ENCODE measurements at places on chromosomes 13 and 19.

GRCh38 chr19:17243211-17243829 lies 2.4 kb downstream of the NR2F6 start:
- DNase-seq: no peak

DNA sequence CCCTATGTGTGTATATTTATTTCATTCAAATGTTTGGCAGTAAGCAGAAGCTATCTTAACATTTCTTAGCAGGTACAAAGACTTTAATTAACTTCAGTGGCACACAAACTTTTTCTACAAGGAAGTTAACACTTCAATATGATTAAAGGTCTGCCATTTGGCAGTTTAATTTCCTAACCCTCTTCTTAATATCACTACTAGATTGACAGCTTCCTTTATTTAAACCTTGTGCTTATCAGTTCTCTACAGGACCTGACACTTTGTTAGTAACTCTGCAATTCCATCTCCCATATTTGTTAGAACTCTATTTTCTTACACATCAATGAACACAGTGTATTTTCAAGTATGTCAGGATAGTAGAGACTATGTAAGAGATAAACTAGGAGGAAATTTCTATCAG lies 152.4 kb upstream of the ATXN8OS start:
- DNase-seq: no peak

DNA sequence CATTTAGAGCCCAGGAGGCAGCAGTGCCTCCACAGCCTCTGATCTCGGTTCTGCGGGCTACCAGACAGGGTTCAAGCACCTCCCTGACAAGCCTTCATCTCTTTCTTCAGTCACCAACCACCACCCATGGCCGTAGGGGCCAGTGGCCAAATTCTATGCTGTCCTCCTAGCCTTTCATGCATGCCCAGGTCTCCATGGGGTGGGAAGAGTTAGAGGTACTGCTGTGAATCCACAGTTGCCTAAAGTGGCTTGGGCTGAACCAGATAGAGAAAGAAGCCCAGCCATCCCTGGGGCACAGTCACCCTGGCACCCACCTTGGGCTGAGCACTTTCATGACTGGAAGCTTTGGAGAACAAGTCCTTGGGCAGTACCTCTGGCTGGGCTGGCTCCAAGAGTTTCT lies 97.4 kb downstream of the ZDHHC20 start:
- no peak for DNase-seq

GRCh38 chr19:23906835-23907234 lies 7.9 kb upstream of the ZNF726 start:
- DNase-seq: no peak

DNA sequence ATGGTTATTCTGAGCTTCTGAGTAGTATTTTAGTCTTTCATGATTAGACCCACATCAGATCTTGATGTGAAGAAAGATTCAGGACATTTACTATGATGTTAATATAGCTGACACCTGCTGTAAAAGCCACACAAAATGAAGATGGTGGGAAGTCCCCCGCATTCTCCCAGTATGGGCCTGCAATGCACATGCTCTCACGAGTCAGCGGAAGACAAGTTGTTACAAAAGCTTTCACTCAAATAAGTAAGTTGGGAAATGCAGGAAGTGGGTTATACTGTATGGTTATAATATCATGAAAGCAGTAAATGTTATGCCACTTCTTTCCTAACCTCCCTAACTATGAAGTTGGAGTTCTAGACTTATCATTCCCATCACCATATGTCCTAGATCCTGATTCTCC lies 171.9 kb downstream of the KLF5 start:
- no peak for DNase-seq

DNA sequence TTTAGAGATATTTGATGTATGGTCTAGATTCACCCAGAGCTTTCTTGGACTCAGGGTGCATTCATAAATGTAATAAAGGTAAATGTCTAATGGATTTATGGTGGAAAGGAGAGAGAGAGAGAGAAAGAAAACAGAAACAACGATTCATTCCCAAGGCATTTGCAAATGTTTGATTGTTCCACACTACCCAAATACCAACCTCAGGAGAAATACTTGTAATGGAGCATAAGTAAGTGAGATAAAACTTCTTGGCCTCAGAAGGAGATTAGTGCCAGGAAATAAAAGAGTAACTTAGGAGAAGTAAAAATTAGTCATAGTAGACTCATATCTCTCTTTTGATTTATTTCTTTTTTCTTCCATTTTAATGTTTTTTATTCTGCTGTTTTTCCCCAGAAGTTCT lies 40.6 kb upstream of the DGKH start:
- no peak for DNase-seq

DNA sequence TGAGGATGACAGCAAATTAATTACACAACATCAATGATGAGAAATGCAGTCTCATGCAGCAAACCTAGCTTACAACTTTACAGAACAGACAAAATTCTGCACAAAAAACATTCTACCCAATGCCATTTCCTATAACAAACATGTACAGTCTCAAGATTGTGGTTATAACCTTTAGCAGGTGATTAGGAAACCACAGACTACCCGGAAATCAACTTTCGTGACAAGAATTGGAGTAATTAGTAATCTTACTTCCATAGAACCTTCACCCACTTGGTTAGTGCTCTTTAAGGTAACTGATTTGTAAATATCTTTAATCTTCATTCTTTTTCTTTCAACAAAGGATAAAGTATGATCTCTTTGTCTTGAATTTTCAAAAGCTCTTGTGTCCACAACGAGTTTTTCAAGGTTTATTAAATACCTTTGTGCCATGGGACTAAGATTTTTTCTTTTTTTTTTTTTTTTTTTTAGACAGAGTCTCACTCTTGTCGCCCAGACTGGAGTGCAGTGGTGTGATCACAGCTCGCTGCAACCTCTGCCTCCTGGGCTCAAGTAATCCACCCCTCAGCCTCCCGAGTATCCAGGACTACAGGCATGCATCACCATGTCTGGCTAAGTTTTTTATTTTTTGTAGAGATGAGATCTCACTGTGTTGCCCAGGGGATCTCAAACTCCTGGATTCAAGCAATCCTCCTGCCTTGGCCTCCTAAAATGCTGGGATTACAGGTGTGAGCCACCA lies 78.8 kb downstream of the MAP4K1 start:
- no peak for DNase-seq

- no peak for DNase-seq
Measured at GRCh38 chr13:33494596-33495204, 209.1 kb upstream of the STARD13 start.

DNA sequence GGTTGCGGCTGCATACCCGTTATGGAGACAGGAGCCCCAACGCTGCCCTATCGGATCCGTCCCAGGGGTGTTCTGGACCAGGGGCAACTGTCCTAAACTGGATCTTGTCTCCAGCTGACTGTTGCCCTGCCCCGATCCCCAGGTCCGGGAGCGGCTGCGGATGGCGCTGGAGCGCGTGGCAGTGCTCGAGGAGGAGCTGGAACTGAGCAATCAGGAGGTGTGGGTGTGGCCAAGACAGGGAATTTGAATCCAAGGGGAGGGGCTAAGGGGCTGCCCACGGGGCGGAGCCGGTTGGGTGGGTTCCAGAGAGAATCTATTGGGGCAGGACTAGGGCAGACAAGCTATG lies 9.9 kb downstream of the PPFIA3 start:
- no peak for DNase-seq

All from stimulated activated CD4-positive, alpha-beta T cell treated with anti-CD3 and anti-CD28 coated beads, Interleukin-15, amount 100 ng/mL, for 1 hour (primary cell).